ENCODE measurements at places on chromosomes 7 and 10.

GRCh38 chr10:101609481-101609880, 21.4 kb downstream of the DPCD start:
- no peak for DNase-seq

DNA sequence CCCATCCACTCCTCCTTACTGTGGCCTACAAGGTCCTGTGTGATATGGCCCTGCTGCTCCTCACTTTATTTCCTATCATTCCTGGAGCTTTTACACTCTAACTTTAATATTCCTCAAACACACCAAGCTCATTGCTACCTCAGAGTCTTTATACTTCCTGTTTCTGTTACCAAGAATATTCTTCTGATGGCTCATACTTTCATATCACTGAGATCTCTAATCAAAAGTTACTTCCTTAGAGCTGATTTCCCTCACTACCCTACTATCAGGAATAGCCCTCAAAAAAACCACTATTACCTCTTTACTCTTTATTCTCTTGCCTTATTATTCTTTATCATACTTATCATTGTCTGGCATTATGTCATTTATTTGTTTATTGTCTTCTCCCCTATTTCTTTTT, 5.8 kb upstream of the PPP3CB start:
- peak; percentile 37 for DNase-seq

DNA sequence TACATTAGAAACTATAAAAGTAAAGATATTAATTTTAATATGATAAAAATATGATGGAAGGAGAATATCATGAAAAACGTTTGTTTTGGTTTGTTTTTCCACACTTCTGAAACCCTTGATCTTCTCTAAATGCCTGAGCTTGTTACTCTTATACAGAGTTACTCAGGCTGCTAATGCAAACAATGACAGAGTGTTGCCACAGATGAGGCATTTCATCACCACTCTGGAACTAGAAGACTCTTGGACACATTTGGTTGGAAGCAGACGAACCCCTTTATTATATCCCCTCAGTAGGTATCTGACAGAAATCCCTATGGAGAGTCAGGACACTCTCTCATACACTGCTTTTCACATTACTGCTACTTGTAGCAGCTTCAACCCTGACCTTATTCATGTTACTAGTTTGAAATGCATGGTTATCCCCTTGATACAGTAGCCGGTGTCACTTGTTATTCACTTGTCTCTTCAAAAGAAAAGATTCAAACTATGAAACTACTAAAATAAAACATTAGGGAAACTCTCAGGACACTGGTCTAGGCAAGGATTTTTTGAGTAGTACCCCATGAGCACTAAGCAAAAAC, 66.9 kb downstream of the SEMA3C start:
- no peak for DNase-seq

DNA sequence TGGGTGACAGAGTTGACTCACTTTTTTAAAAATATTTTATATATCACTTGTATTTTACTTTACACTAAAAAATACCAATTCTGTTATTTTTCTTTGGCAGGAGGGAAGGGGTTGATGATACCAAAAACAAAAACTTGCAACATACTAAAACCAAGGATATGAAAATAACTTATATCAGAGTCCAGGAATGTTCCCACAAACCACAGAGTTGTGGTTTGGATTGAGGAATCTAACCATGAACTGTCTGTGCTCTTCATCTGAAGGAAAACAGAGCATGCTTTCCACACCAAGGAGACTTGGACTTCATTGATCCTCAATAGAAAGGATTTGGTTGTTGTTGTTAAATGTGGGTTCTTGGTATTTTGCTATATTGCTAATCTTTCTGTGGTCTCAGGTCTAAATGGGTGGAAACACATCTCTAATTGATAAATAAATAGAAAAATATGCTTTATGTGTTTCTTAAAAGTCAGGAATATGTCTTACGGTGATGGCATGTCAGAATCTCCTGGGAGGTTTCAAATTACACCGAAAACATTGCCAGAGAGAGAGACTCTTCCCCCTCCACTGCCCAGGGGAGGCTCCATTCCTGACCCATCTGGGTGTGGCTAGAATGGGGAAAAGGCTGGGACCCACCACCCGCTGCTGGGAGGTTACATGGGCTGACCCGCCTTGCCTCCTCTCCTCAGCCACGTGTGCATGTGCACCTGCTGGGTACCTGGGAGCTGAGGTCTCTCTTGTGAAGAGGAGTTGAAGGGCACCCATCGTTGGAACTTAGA, 46.9 kb upstream of the STK17A start:
- DNase-seq = no peak

GRCh38 chr10:33519130-33519860, 184.8 kb upstream of the NRP1 start:
- DNase-seq = no peak

GRCh38 chr7:31043051-31043471, 9.0 kb upstream of the ADCYAP1R1 start:
- no peak for DNase-seq

DNA sequence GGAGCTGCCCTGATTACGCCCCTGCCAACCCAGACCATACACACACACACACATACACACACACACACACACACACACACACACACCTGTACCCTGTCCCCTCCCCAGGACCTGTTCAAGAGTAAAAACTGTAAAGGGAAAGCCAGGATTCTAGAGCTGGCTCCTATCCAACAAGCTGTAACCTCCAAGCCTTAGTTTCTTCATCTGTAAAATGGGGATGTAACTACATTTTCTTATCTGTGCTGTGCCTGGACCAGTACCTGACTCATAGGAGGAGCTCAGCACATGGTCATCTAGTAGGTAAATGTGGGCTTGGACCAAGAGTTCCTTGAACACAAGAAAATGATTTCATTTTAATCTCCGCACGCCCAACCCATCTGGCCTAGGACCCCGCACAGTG, 128.8 kb downstream of the ZMIZ1 start:
- no peak for DNase-seq

- DNase-seq = no peak
Measured at GRCh38 chr7:98024075-98024474, 34.1 kb upstream of the OCM2 start.

- DNase-seq = no peak
Measured at GRCh38 chr7:86933295-86933845, 126.1 kb downstream of the ELAPOR2 start.

GRCh38 chr7:108535257-108535656, 9.3 kb upstream of the PNPLA8 start:
- DNase-seq = no peak

DNA sequence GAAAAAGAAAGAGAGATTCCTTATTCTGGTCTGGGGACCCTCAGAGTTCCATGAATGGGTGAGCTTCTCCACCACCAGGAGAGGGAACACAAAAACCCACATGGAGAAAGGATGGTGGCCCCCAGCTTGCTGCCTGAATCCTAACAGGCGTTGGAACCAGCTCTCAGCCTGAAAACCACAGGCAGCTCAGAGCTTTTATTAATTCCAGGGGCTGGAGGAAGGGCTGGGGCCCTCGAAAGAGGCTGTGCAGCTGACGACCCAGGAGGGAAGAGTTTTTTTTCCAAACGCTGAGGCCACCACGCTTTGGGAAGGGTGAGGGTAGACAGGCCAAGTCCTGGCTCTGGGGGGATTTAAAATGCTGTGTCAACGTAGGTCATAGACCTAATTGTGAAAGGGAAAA, 10.8 kb upstream of the ELN start:
- DNase-seq = no peak

DNA sequence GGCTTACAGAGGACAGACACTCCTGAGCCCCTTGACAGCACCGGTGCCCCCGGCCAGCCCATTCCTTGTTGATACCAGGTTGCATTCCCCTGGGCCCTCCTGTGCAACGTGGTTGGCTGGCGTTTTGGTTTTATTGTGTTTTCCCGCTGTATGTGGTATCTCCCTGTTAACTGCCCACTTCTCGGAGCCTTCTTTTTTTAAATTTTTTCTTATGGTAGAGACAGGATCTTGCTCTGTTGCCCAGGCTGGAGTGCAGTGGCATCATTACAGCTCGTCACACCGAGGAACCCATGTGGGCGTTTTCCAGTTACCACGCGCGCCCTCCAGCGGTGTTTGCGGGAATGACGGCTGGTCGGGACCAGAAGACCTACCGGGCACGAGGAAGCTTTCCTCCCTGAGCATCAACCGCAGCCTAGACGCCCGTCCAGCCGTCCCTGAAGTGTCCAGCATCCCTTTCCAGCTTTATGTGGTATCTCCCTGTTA, 16.9 kb upstream of the ZFAND2A start:
- peak; percentile 78 for DNase-seq

Data from CD4-positive, alpha-beta T cell treated with Interleukin-4 for 1 hour (primary cell).